Bronchial smooth muscle cell (primary cell): ENCODE measurements at places on chromosomes 2 and 18. TPM values are rescaled to one million over a fixed set of nuclear protein-coding genes. Genes with fewer than 3 reads are reported as not detected.

Gene TANC1
- 11.5 and 14.7 TPM in 2 replicates for total RNA-seq

Gene MATN3
- total RNA-seq, result 0.77 and 1.6 TPM in 2 replicates

Gene NOL4
- not detected in 2 replicates for total RNA-seq

Gene MC2R
- total RNA-seq, result not detected in 2 replicates

Gene SIX3
- total RNA-seq, result not detected in 2 replicates

Gene KIF3C
- 10.2 and 13.2 TPM in 2 replicates for total RNA-seq

Gene DPP4
- 41.4 and 48.4 TPM in 2 replicates for total RNA-seq
